ENCODE measurements at places on chromosomes 11 and 22.

- no peak for DNase-seq
Measured at GRCh38 chr11:50182486-50182885, 149.8 kb downstream of the OR4C45 start.

DNA sequence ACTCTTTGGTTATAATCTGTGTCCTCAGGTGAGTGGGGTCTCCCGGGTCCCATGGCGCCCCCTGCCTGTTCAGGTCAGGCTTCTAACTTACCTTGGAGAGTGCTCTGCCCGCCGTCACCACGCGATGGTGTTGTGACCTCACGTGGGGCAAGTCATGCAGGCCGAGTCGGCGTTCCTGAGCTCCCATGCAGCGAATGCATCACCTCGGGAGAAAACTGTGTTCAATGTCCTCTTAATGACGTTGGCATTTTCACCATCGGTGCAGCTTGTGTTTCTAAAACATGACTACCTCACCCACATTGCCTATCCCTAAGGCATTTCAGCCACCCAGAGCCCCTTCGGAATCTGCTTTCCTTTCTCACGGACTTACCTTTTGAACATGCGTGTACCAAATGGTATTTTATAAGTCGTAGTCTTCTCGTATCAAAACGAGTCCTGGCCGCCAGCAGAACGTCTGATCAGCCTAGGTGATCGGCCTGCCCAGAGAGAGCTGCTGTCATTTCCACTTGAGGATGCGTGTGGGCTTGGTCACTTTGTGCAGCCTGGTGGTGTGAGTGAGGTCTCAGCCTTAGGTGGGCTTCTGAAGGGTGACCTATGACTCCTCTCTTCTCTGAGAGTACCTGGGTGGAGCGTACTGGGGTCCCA, 64.8 kb downstream of the TBC1D22A start:
- no peak for DNase-seq

GRCh38 chr11:132610216-132610615, 922.1 kb downstream of the OPCML start:
- peak; percentile 28 for DNase-seq

DNA sequence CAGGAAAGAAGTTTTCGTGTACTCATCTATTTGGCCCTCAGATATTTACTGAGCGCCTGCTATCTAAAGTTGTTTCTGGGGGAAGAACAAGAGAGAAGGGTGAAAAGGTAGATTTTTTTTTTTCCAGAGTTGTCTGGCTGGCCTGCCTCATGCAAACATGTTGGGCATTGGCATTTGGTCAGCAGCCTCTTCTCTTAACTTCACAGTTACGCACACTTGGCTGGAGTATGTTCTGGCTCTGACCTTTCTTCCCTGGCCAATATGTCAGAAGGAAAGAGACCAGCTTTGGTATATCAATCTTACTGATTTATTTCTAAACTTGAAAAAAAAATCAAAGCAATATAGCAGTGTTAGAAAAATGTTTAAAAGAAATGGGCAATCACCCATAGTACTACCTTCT, 54.2 kb upstream of the GRAMD1B start:
- DNase-seq = no peak

DNA sequence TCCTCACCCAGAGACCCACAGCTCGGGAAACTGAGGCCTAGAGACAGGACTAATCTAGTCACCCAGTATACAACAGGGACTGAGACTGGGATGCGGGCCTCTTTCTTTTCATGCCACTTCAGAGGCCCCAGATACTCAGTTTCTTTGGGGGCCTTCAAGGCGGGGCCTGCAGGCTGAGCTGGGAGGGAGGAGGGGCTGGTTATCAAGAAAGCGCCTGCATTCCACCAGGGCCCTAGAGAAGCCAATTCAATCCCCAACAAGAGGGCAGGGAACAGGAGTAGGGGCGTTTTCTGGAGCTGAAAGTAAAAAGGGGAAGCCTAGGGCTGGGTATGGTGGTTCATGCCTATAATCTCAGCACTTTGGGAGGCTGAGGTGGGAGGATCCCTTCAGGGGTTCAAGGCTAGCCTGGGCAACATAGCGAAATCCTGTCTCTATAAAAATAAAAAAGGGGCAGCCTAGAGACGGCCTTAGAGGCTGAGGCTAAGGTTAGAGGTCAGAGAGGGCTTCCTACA, 1.6 kb downstream of the ATG2A start:
- no peak for DNase-seq

- DNase-seq = no peak
Measured at GRCh38 chr22:44520465-44521094, 22.5 kb upstream of the RTL6 start.

GRCh38 chr22:25019427-25020184, 67.1 kb downstream of the KIAA1671 start:
- no peak for DNase-seq

- DNase-seq = no peak
Measured at GRCh38 chr11:84292006-84292405, 1005.8 kb upstream of the CCDC90B start.

DNA sequence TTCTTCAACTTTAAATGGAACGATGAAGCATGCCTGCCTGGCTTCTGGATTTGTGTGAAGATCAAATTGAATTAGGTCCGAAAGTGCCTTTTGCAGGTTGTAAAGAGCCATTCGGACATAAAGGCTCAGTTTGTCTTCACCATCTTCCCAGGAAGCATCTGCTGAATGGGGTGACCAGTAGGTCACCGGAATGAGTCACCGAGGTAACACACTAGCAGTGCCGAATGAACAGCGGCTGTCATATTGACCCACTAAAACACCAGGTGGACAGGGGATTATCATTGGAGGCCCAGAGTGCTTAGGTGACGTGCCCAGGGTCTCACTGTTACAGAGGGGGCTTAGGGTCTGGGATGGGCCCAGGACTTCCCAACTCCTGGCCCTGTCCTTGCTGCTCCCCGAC, 43.1 kb upstream of the MYH9 start:
- peak; percentile 62 for DNase-seq
